WTC11 (cell line): ENCODE measurements at places on chromosomes 2 and 18.
A peak's percentile ranks its signal among the peaks of the same experiment; 100 is the strongest.

DNA sequence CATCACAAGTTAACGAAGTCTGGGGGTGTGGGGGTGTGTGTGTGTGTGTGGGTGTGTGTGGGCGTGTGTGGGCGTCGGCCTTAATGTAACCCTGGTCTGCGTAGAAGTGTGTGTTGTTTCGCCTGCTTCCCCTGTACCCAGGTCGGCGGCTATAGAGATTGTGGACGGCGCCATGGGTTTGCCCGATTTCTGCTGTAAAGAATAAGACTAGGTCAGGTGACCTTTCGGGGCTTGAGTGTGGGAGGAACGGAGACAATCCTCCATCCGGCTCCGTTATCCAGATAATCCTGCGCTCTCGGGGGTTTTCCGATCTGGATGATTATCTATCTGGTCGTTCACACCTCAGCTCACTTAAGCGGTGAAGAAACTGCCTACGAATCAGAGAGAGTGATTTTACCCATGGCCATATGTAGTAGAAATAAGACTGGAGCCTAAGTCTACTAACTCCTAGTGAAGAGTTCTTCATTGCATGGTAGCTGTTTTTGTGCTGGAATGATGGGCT lies 543 bp downstream of the HADHB start:
- DNase-seq: peak; percentile 18

DNA sequence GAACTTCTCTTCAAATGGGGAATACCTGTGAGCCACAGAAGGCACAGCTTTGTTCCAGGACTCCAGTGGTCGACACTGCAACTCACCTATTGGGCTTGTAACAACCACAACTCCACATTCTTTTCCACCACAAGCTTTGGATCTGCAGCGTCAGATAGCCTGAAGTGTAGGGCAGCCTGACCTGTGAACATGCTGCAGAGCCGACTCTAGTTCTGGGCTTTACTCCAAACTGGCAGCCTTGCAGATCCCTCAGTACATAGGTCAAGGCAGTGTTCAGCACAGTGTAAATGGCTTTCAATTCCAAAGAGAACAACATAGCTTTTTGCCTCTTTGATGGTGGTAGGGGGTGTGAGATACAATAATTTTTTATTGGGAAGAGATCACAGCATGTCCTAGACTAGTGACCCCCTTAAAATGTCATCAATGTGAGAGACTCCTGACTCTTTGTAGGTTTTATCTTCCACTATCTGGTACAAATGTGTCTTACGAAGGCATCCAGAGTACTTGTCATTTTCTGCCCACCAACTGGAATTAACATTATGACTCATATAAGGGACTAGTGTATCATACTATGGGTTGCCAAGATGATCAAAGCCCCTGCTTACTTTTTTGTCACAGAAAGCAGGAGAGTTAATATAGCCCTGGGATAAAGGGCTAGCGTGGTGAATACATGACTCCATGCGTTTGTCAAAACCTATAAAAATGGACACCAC lies 149.8 kb downstream of the COPS8 start:
- DNase-seq: no peak

GRCh38 chr2:529424-529823 lies 147.8 kb downstream of the TMEM18 start:
- DNase-seq: no peak

- no peak for DNase-seq
Observed at GRCh38 chr2:317501-318424, 29.9 kb upstream of the ALKAL2 start.

DNA sequence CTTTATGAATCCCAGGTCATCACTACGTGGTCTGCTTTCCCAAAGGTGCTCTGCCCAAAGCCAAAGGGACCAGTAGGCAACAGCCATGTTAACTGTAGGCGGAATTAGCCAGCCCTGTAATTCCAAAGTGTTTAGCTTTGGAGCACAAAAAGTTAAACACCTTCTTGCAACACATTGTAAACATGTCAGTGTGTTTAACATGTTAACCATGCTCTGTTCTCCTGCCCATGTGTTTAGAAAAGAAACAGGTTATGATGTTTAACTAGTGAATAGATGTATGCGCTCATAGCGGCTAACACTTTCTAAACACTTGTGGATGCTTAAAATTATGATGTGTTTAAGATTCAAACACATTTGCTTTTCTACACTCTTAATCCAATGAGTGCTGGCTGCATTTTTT lies 292.4 kb downstream of the SRBD1 start:
- DNase-seq: no peak

DNA sequence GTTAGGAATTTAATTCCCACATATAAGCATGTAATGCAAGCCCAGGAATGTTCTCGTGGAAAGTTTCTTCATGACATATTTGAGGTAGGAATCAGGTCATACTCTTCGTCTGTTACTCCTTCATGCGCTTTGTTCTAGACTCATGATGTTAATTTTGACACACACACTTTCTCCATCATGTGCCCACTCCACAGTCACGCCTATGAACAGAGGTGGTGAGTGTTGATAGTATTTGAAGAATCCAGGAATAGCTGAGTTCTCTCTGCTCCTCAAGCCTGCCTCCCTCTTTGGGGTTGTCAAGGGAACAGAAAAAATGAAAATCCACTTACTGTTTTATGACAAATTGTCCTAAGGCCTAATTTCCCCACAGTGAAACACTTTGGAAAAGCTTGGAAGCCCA lies 117.3 kb upstream of the SERPINE2 start:
- no peak for DNase-seq

DNA sequence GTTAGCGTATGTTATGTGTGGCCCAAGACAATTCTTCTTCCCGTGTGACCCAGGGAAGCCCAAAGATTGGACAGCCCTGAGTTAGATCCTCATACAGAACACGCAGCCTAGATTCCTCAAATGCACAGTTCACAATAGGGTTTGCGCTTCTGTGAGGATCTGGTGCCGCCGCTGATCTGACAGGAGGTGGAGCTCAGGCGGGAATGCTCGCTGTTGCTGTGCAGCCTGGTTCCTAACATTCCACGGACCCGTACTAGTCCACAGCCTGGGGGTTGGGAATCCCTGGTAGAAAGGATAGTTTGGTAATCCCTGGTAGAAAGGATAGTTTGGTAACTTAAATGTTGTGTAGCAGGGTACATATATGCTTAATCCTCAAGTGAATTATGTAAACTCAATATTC lies 27.0 kb downstream of the MAPRE3 start:
- no peak for DNase-seq

DNA sequence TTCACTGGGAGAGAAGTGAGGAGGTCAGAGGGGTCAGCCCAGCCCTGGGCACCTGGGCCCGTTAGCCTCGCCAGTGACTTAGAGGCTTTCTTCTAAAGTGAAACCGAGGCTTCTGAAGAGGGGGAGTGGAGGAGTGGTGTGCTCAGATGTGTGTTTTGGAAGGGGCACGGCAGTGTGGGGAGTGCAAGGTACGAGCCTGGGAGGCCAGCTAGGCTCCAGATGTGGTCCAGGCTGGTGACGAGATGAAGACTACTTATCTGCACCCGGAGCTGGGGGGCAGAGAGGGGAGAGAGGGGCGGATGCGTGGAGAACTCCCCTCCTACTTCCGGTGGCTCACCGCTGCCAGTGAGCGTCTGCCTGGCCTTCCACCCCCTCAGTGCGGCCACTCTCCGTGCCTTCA lies 371.3 kb upstream of the HS6ST1 start:
- no peak for DNase-seq

- no peak for DNase-seq
Observed at GRCh38 chr2:105882341-105882740, 137.6 kb downstream of the NCK2 start.

- no peak for DNase-seq
Observed at GRCh38 chr2:170454471-170455372, 260.4 kb upstream of the SP5 start.

DNA sequence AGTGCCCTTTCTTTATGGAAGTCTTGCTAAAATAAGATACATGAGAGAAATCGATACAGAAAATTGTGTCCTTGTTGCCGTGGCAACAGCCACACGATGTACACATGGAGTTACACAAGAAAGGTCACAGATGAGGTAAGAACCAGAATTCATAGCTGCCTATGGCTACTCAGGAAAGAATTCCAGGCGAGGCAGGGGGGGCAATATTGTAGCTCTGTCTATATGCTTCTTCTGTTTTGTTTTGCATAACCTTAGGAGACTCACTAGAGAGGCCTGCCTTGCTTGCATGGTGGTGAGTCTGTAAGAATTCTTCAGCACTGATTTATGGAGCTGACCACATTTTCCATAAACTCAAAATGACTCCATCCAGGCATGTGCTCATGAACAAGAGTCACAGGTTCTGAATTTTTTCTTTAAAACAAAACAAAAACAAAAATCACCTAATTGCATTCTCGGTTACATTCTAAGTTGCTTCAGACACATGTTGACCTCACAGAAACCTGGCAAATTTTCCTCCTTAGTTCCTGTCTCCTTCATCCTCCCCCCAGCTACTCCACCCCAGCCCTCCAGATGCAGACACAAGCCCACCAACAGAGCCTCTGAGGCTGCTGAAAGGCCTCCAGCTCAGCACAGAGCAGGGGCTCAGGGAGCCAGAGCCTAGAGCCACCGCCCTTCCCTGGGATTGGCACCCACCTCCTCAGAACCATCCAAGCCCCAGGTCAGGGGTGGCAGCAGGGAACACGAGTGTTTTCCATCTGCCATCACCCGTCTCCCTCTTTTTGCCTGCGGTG lies 183.5 kb downstream of the ANTXR1 start:
- no peak for DNase-seq

GRCh38 chr2:144516981-144517865 lies 2.7 kb downstream of the ZEB2 start:
- DNase-seq: no peak

GRCh38 chr18:23856466-23857163 lies 157.9 kb upstream of the TTC39C start:
- DNase-seq: no peak

DNA sequence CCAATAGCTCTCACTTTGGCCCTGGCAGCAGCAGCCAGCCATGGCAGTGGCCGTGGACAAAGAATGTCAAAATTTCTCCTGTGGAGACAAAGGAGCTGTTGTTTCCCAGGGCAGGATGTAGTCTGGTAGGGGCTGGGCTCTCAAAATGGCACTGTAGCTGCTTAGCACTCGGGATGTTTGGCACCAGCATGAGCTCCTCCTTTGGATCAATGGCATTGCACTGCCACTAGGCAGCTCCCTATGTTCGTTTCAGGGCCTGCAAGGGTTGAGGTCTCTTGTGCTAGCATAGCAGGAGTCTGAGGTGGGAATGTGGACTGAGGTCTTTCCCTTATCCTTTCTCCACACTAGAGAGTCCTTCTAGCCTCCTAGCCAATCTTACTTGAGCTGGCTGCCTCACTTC lies 948.8 kb upstream of the FAM98A start:
- no peak for DNase-seq

DNA sequence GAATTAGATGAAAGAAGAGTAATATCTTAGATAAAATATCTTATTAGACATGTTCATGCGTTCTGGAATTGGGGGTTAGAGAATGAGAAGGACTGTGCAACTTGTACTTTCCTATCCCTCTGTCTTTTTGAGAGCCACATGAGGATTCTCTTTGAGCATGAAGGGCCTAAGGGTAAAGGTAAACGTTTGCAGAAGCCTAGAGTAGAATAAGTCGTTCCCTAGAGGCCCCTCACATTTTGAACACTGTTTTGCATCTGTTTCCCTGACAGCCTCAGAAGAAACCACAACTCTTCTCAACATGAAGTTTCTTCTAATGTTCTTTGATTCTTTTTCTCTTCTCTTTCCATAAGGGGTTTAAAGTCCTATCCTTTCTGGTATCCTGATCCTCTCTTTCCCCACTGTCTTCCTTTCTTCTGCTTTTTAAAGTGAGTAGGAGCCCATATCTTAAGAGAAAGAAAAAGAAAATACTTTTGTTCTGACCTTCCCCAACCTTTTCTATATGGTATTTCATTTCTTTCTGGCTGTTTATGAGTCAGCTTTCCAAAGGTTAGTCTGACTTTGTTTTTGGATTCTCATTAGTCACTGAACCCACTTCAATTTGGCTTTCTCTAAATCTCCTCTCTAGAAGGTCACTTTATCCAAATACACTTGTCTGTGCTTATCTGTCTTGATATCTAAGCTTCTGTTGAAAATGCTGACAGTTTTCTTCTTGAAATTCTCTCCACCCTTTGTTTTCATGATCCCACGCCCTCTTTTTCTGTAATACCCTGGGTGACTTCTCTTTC lies 34.8 kb downstream of the PPP1R1C start:
- no peak for DNase-seq

- no peak for DNase-seq
Observed at GRCh38 chr2:60480089-60480773, 73.2 kb downstream of the BCL11A start.

GRCh38 chr2:150133623-150134022 lies 353.8 kb downstream of the RND3 start:
- no peak for DNase-seq

DNA sequence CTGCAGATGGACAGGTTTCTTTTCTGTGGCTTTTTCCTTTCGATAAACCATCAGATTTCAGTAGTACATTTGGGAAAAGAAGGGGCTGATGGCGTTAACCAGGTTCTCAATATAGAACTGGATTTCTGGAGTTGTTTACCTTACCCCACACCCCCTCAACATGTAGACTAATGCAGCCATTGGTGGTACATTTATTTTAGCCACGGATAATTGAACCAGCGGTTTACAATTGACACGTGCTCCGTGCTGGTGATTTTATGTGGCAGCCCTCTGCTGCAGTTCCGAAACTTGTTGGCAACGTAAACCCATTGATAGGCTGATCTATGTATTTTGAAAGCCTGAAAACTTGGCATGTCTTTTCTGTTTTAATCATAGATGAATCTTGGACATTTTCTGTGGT lies 5.4 kb downstream of the SOX11 start:
- DNase-seq: no peak

DNA sequence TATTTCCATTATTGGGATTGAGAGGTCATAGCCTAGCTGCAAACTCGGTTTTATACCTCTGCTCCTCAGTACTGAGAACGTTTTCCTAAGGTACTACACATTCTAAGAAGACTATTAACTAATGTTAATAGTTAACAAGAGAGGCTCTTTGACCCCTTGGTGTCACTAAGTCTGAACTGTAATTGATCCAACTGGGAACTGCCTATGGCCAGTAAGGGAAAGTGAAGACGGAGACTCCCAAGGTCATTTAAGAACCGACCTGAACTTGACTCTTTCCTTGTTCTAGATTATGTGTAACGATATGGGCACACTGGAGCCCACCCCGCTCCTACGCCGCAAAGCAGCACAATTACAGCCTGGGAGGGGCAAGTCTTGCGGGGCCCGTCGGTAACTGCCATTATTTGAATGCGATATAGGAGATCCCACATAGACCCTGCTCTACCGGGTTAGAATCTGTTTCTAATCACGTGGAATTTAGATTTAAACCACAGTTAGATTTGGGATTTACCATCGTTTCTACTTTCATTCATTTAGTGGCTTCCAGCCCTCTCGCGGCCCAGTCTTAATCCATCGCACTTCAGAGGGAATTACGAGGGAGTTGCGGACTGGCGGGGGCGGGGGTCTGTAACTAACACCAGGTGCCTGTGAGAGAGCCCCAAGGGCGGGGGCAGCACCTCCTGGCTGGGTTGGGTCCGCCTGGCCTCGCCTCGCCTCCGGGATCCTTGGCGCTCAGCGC lies 84.1 kb upstream of the EPB41L3 start:
- no peak for DNase-seq

DNA sequence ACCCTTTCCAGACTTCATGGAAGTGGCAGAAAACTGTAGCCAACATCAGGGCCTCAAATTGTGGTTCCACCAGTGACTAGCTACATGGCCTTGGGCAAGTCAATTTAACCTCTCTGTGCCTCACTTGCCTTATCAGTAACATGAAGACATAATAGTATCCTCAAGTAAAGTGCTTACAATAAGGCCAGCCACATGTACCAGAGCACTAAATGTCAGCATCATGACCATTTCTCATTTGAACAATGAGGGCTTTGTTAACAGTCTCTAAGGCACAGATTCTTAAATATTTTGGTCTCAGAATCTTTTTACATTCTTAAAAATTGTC lies 5.8 kb upstream of the KCMF1 start:
- DNase-seq: no peak
